ENCODE measurements at places on chromosomes 3 and 15.

DNA sequence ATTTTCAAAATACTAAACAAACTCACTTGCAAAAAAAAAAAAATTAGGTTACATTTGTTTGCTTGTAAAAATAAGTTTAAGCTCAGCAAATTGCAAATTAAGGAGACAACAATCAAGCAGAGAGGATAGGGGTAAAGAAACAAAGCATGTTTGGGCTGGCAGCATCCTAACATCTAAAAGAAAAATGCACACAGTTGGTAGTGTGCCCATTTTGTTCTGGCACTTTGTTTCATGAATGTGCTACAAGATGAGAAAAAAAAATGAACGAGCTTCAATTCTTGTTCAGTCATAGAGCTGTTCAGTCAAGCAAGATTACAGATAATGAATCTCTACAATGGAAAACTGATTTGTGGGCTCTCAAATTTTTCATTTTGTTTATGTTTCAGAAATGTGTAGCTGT lies 17.7 kb upstream of the ZBBX start:
- no peak for DNase-seq

- no peak for DNase-seq
These were observed 1099.5 kb downstream of the ROBO1 start for GRCh38 chr3:78668302-78668701.

GRCh38 chr15:51935466-51936104 lies 36.0 kb downstream of the LEO1 start:
- DNase-seq: no peak

DNA sequence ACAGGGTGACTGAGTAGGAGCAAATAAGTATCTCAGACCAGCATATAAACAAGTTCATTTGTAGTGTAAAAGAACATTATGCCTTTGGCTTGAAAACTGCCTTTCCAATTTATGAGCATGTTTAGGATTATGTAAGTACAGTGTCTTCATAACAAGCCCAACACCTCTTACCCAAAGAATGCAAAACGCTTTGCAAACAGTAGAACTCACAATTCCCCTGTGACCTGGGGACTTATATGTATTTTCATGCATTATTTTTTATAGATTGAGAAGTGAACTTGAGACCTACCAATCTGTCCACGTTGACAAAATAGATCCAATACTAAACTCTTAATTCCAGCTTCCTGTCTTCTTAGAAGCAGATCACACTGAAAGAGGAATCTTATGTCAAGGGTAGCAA lies 202.1 kb downstream of the TP63 start:
- DNase-seq: no peak

DNA sequence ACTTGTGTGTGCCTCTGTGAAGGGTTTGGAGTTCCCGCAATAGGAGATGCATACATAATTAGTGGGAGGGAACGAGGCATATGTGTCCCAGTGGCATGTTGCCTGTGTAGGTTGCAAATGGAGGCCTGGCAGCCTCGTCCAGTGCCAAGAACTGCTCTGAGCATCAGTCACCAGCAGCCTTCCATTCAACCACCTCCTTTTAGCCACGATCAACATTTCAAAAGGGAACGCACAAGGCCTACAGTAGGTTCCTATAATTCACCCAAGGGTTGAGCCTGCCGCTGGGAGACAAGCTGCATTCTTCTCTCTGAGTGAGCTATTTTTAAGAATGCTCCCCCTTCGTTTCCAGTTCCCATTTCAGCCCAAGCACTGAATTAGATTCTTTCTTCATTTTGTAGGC lies 78.8 kb upstream of the CTNNB1 start:
- DNase-seq: no peak

DNA sequence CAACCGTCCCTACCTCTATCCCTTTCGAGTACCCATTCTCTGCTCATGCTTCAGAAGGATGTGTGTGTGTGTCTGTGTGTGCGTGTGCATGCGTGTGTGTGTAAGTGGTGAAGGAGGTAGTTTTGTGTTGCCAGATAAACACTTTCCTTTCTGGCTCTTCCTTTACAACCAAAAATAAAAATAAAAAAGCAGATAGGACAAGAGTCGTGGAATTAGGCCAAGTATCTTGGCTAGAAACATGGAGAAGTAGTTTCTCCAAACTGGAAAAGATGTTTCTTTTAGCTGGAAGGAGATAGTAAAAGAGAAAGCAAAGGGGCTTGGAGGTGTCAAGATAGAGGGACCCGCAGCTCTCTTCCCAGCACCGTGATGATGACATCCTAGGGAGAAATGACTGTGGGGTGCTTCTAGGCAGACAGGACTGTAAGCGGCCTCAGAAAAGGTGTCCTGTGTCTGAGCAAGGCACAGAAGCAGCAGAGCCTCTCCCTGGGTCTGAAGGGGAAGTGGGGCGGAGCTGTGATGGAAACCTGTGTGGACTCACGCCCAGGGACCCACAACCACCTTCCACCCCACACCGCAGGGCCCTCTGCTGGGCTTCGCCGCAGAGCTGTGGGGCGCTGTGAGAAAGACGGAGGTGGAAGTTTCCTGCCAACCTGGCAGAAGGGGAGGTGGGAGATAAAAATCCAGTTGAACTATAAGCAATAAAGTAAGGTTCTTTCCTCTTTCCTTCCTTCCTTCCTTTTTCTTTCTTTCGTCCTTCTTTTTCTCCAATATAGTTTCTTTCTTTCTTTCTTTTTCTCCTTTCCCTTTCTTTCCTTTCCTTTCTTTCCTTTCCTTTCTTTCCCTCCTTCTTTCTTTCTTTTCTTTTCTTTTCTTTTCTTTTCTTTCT lies 35.3 kb downstream of the MUC20 start:
- no peak for DNase-seq

DNA sequence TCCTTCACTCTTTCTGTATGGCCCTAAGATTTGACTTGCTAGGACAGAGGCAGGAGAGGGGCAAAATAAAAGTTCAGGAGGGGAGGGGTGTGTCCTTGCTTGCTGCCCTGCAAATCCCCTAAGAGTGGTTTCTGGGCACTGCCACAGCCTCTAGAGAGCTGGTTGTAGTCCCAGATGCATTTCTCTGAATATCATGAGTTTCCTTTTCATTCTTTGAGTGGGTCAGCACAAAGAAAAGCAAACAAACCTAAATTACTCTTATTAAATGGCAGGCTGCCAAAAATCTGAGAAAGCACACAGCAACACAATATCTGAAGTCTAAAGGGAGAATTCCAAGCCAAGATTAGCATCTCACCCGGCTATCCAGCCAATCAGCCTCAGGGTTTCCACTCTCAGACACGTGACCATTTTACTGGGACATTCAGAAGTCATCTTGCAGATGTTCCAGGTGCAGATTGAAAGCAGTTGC lies 919.3 kb downstream of the TUSC7 start:
- no peak for DNase-seq

GRCh38 chr3:184015381-184016019 lies 2.2 kb downstream of the ABCC5 start:
- no peak for DNase-seq

DNA sequence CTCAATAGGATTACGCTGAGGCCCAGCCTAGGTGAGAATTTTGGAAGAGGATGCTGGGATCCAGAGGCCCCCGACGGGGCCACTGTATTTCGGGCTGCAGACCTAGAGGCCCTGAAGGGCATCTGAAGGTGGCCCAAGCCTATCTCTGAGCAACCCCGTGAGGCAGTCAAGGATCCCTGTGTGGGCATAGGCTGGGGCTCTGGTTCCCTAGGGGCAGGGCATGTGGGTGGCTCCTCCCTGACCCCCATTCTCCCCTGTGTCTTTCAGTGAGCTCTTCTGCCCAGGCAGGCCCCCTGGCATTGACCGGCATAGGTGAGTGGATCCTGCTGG lies 216.0 kb downstream of the SNRPN start:
- no peak for DNase-seq

DNA sequence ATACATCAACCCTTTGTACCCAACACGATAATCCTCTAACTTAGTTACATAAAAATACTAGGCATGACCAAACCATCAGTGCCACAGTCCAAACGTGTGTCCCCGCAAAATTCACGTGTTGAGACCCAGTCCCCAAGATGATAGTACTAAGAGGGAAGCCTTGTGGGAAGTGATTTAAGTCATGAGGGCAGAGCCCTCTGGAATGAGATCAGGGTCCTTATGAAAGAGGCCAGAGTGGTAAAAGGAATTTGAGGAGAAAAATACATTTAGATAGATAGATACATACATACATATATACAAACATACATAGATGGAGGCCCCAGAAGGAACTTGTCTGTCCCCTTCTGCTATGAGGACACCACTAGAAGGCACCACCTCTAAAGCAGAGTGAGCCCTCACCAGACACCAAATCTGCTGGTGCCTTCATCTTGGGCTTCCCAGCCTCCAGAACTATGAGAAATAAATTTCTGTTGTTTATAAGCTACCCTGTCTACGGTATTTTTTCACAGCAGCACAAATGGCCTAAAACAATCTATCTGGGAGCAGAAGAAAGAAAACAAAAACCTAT lies 8.0 kb downstream of the TBC1D2B start:
- DNase-seq: no peak

DNA sequence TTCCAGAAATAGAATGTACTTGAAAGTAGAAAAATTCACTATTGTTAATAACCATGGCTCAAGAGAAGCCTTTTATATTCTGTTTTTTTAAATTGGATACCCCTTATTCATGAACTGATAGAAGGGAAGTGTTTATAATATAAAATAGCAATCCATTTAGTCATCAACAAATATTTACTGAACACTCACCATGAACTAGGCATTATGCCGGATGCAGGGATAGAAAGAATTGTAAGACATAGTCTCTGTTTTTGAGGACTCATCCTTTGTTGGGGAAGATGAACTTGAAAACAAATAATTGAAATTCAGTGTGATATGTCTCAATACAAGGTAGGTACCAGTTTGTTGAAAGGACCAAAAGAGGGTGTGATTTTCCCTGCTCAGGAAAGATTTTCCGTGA lies 160.9 kb upstream of the SATB1 start:
- DNase-seq: no peak

GRCh38 chr3:188230962-188231361 lies 77.0 kb downstream of the LPP start:
- DNase-seq: no peak

- no peak for DNase-seq
These were observed 184.4 kb upstream of the NECTIN3 start for GRCh38 chr3:110887176-110887575.

DNA sequence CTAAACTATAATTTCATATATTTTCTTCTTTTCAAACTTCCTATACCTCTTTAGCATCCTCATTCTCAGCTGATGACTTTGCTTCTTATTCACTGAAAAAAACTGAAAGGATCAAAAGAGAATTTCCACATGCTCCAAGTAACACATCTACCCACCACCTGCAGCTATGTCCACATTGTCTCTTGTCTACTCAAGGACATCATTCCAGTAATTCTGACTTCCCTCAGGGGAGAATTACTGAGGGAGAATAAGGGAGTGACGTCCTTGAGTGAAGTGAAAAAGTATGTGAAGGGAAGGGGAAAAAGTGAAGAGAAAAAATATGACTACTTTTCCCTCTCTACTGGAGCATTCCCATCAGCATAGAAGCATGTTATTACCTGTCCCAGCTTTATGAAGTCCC lies 32.6 kb downstream of the ETFA start:
- DNase-seq: no peak

- no peak for DNase-seq
These were observed 10.6 kb downstream of the ATP1B3 start for GRCh38 chr3:141887051-141887450.

DNA sequence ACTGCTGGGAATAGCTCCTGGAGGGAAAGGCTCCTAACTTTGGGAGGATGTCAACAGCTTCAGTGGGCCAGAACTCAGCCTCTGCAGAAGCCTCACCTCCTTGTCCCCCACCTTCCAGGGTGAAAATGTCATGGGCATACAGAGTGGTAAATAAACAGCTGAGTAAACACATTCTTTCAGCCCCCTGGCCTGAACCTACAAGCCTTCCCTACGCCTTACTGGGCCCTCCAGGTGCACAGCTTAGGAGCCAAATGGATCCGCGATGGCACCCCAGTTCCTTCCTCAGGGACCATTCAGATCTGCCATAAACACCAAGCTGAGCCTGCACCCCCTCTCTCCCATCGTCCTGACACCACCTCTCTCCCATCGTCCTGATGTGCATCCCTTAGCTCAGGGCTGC lies 126.2 kb upstream of the IGF1R start:
- no peak for DNase-seq

DNA sequence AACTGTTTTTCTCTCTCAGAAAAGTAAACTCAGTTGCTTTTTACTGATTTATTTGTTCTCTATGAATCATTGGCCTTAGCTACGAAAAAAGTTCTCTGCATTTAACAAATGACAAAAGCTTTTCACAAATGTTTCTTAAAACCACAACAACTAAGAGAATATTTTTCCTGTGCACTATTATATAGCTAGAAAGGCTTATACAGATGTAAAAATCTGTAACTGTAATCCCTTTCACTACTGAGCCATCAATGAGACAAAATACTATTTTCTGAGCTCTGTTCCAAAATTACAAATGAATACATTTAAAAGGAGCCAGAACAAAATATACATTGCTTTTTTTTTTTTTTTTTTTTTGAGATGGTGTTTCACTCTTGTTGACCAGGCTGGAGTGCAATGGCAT lies 45.6 kb upstream of the PYGO1 start:
- no peak for DNase-seq

- DNase-seq: no peak
These were observed 35.6 kb upstream of the KCNMB2 start for GRCh38 chr3:178500631-178501030.

GRCh38 chr15:100596792-100597191 lies 5.2 kb downstream of the LINS1 start:
- peak; percentile 92 for DNase-seq

- DNase-seq: no peak
These were observed 227.4 kb downstream of the UACA start for GRCh38 chr15:70535955-70536338.

DNA sequence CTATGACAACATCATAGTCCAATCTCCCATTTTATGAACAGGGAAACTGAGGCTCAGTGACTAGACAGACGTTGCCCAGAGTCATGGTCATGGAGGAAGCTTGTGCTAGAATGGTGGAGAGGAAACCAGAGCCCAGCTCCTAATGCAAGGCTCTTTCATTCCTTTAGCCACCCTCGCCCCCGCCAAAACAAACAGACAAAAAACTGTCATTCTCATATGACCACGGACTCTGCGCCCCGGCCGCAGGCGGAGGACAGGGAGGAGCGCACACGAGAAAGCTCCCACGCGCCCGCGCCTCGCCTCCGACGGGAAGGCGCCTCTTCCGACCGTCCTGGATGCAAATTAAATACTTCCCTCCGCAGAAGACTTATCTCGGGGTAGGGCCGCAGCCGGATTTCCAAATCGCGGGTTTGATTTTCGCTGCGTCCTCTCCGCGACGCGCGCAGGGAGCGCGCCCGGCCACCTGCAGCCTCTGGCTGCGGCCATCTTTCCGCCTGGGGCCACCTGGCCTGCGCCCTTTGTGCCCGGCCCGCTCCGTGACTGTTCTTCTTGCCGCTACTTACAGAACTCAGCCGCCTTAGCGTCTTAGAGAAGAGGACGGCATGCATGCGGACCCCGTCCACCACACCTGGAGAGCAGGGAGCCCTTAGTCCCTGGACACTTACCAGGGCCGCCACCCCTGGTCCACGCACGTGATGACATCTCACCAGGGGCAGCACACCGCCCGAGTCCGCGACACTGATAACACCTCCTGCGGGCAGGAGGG lies 670 bp upstream of the ATP13A3 start:
- DNase-seq: no peak

DNA sequence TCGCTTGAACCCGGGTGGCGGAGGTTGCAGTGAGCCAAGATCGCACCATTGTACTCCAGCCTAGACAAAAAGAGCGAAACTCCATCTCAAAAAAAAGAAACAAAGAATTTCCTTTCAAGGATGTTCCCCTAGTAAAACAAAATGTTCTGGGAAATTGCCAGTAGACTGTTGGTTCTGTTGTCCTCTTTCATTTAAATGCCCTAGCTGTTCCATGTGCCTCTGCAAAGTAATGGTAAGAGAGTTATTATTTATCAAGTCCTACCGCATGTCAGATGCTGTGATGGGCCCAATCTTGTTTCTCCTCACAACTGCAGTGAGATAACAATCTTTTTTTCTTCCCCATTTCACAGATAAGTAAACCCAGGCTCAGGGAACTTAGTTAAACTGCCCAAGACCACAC lies 254.3 kb upstream of the TPM1 start:
- DNase-seq: no peak

All from stimulated activated CD4-positive, alpha-beta T cell treated with anti-CD3 and anti-CD28 coated beads, TNF-alpha, amount 100 ng/mL, for 4 hours (primary cell).